ENCODE measurements at places on chromosomes 4 and X.

DNA sequence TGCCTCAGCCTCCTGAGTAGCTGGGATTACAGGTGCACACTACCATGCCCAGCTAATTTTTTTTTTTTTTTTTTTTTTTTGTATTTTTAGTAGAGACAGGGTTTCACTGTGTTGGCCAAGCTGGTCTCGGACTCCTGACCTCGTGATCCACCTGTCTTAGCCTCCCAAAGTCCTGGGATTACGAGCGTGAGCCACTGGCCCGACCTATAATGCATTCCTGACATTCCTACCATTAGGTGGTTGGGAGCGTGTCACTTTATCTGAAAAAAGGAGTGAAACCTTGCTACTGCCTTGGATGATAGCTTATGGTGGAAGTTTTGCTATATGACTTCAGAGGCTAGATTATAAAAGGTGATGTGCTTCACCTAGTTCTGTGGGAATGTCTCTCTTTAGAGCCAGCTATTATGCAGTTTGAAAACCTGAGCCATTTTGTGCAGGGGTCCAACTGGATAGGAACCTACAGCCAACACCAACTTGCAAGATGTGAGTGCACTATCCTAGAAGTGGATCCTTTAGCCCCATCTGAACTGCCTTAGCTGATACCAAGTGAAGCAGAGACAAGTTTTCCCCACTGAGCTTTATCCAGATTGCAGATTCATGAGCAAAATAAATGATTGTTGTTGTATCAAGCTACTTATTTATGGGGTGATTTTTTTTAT, 29.8 kb upstream of the EMCN start:
- no peak for DNase-seq

DNA sequence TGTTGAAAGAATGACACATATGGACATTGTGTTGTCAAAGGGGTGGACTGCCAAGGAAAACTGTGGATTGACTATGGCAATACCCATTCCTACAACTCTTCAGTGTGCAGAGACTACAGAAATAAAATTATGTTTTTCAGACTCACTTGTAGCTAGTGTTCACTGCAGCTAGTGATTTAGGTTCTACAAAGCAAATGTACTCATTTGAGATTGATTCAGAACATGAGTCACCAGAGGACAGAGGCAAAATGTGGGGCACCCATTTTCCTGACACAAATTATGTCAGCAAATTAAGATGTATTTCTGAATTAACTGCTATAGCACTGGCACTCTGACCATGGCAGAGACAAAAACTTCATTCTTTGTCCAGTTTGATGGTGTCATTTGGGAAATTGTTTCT, 40.7 kb downstream of the SPCS3 start:
- no peak for DNase-seq

- no peak for DNase-seq
These were observed 28.6 kb downstream of the MND1 start for GRCh38 chr4:153372967-153373562.

DNA sequence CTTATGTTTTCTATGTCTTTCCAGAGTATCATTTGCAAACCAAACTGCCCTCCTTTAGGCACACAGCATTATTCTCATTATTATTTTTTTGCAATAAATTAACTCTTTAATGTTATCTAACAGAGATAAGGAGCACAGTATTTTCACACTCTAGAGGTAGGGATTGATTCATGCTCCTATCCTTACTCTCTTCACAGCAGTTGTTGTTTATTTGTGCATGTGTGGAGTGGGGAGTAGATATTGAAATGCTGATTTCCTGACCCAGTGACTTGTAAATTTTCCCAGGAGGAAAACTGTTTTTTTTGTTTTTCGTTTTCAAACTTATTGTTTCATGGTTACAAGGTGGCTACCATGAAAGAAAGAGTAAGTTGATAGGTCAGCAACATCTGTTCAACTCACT, 140.0 kb downstream of the NPFFR2 start:
- DNase-seq, result no peak

DNA sequence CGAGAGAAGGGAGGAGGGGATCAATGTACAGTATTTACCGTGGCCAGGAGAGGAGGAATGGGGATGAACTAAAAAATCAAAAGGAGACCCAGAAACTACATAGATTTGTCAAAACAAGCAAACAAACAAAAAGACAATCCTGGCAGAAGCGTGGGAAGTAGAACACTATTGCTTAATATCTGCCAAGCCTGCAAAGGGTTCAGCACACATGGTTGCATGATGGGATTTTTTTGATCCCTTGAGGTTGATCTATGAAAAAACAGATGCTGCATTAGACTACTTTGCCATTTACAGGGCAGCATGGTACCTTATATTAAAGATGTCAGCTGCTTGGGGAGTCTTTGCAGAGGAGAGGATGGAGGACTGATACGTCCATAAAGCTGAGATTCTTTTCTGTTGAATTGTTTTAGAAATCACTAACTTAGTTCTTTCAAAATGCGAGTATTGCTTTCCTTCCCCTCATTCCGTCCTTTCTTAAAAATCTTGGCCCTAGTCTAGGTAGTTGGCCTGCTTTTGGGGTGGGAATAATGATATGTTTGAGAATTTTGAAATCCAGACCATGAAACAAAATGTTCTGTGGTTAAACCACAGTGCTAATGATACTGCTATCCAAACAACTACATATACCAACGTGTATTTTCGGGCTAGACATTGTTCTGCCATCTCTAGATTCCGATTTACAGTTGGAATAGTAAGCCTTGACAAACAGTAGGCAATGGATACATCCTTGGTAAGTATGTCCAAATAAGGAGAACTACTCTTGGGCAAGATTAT, 39.6 kb upstream of the TMEM150C start:
- peak; percentile 20 for DNase-seq

DNA sequence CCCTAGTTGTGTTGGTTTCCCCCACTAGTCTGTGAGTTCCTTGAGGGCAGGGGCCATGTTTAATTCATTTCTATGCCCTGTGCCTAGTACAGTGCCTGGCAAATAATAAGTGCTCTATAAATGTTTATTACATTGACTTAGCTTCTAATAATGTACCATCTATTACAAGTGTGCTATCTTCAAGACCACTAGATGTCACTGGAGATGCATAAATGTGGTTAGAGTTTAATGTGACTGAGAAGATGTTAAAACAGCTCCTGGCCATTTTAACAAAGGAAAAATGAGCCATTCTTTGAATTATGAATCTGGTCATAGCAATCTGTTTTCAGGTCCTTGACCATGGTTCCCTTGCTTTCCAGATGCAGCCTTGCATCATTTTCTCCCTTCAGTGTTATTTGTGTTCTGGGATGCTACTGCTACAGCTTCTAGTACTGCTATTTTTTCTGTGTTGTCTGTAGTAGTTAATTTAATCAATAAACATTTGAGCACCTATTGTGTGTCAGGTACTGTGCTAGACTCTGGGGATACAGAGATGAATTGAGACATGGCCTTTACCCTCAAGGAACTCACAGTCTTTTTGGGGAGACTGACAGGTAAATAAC, 43.2 kb downstream of the SLC9A6 start:
- DNase-seq, result peak; percentile 23

GRCh38 chrX:87391742-87392141, 125.9 kb upstream of the KLHL4 start:
- no peak for DNase-seq

GRCh38 chrX:105468741-105469140, 248.2 kb upstream of the TEX13A start:
- DNase-seq, result no peak

GRCh38 chr4:121049072-121049599, 23.2 kb downstream of the NDNF start:
- DNase-seq, result no peak

GRCh38 chrX:68556036-68556435, 57.2 kb downstream of the YIPF6 start:
- DNase-seq, result no peak

- peak; percentile 80 for DNase-seq
These were observed 5.6 kb downstream of the PNCK start for GRCh38 chrX:153667956-153668396.

GRCh38 chr4:145796346-145796745, 116.4 kb downstream of the C4orf51 start:
- DNase-seq, result no peak

DNA sequence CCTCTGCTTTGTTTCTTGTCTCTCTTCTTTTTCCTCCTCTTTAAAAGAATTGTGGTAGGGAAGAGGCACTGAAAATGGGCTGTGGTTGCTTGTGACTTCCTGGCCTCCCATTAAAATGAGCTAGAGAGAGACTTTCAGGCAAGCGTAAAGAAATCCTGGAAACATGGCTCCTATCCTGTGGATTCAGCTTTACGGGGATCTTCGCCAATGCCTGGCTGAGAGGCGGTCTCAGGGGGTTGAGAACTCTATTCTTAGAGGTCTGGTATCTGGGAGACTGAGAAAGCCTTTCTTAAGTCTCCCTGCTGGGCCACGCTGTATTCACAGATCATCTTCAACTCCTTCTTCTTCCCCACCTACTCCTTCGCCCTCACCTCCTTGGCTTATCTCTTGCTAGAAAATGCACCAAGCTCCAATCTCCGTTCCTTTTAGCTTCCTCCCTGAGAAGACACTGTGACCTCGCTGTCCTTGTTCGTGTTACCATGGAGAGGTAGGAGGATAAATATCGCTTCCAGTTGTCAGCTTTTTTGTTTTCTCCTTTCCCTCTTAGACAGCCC, 542 bp upstream of the KLF8 start:
- no peak for DNase-seq

DNA sequence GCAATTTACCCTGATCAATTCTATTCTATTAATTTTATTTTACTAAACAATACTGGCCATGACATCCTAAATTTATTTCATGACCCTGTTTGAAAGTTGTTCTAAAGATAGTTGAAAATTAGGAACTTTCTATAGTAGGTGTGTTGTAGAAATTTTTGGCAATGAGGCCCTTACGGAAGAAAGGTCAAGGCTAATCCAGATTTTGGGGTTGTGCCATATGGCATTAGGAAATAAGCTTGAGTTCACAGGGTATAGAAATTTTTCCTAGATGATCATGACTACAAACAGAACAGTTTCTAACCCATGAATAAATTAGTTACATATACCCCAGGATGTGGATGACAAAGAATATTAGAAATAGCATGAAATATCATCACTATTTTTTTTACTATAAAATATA, 7.8 kb upstream of the ALB start:
- no peak for DNase-seq

DNA sequence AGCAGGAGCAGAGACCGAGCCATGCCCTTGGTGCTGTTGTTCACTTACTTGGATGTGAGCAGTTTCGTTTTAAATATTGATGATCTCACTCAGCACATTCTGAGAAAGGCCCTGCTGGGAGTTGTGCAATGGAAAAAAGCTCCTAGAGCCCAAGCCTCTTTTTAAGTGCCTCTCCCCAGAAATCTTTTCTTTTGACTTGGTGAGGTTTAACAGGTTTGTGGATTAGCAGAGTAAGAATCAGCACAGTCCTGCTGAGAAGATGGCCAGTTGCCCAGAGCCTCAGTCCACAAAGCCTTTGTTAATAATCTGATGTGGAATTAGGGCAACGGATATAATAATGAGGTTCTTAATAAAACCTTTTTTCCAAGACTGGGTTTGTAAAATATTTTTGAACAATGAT, 157.5 kb upstream of the ATP6AP2 start:
- peak; percentile 18 for DNase-seq

DNA sequence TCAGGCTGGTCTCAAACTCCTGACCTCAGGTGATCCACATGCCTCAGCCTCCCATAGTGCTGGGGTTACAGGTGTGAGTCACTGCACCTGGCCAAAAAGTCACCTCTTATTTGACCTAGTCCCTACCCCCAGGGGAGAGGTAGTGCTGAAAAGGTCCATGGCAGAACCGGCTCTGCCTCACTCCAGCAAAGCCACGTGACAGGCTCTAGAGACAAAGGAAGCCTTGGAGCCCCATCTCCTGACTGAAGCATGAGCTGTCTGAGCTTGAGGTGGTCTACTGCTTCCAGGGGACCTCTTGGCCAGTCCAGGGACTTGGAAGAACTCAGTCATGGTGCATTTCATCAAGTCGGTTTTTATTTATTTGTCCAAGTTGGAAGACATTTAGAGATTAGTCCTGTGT, 52.5 kb upstream of the ZNF518B start:
- DNase-seq, result no peak

GRCh38 chr4:189293459-189293858, 647.2 kb upstream of the FRG1 start:
- no peak for DNase-seq

DNA sequence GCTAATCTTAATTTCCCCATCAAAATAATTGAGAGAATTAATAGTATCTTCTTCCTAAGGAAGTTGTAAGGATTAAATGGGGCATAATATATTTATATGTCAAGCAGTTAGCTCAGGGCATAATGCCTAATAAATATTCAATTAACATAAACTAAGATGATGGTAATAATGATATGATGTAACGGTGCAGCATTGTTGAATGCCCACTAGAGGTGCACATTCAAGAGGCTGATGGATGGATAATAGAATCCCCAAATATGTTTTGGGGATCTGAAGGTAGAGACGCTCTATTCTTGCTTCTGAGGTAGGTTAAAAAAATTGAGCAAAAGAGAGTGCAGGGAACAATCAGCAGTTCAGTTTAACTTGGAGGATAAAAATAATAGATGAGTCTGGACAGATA, 37.1 kb downstream of the ATOH1 start:
- no peak for DNase-seq

- no peak for DNase-seq
These were observed 516.8 kb downstream of the SMARCA1 start for GRCh38 chrX:129006491-129006890.

GRCh38 chrX:19698122-19698521, 182.8 kb upstream of the MAP3K15 start:
- DNase-seq, result peak; percentile 50

- DNase-seq, result no peak
These were observed 74.0 kb upstream of the GC start for GRCh38 chr4:71857713-71858451.

GRCh38 chrX:152915541-152916241, 17.8 kb downstream of the ZNF185 start:
- DNase-seq, result peak; percentile 54

GRCh38 chr4:44425614-44426208, 22.9 kb downstream of the KCTD8 start:
- no peak for DNase-seq

DNA sequence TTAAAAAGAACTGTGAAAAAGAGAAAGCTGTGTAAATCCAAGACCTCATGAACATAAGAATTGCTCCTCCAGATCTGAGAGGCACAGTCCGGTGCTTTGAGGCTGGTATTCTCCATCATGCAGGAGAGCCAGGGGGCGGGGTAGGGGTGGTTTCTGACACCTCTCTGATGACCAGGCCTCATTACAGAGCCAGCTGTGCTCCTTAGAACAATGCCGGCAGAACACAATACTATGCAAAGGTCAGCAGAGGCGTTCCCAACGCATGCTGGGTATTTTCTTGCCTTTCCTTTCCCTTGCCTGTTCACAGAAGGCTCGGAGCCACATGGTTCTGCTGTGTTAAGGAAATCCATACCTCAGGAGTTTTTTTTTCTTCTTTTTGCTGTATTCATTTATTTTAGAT, 91.2 kb upstream of the SOD3 start:
- no peak for DNase-seq

GRCh38 chrX:149476513-149476912, 28.6 kb downstream of the IDS start:
- DNase-seq, result no peak

DNA sequence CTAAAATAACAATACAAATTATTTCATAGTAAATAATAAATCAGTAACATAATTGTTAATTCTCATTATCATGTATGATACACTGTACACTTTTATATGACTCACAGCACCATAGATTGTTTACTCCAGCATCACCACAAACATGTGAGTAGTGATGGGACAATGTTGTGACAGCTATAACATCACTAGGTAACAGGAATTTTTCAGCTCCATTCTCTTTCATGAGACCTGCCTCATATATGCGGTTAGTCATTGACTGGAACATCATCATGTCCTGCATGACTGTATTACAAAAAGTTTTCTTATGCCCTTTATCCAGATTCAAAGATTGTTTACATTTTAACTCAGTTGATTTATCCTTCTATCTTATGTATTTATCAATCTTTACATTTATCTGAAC, 1530.0 kb downstream of the PCDH18 start:
- DNase-seq, result no peak
